HuH-7.5 (cell line): ENCODE measurements at places on chromosomes 2 and 18.

GRCh38 chr2:239143858-239144712, 256.7 kb downstream of the HDAC4 start:
- DNase-seq: peak; percentile 72

DNA sequence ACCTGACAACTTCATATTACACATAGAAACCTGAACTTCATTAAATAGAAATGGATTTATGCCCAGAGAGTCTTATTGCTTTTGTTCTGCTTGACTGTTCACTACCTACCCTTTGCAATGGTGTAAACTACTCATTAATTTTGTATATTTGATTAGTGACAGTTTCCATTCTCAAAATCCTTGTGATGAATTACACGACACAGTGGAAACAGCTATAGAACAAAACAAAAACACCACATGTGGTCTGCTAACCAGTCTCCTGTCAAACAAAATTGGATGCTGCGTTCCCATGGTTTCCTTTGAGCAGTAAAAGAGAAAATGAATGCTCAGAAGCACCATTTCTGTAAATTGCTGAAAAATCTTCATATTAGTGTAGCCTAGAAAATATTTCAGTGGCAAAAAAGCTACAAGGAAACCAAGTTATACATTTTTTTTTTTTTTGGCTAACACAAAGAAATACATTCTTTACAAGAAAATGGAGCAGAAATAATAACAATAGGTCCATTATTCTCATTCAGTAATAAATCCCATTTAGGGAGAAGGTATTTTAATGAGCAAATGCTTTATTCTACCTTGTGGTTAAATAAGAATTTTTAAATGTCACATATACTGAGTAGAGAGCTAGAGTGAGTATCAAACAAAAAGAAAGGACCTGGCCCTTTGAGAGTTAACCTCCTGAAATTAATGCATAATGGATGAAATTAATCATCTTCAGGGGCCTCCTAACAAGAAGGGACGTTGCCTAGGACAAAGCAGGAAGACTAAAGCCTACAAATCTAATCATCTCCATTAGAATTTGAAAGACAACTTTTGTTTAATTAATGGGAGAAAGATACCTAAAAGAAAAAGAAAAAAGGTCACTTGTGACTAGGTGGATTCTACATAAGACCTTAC, 355.1 kb upstream of the ZC3H15 start:
- DNase-seq: no peak

DNA sequence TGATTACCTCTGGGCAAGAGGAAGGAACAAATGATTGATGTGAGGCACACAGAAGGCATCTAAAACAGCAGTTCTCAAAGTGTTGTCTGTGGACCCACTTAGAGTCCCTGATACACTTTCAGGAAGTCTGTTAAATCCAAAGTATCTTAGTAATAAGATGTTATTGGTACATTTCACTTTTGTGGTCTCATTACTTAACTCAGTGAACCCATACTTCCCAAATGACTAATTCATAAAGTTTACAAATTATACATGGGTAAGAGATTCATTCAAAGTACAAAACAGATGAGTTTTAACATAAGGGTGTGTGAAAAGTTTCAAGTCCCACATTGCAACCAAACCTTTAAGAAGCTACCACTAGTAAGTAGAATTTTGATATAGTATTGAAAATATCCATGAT, 440.5 kb downstream of the NUP35 start:
- no peak for DNase-seq

- DNase-seq: no peak
Measured at GRCh38 chr18:22223254-22223964, 54.0 kb downstream of the GATA6 start.

GRCh38 chr2:240528406-240529040, 29.3 kb downstream of the ANKMY1 start:
- DNase-seq: no peak

GRCh38 chr2:40431600-40431955, 20.3 kb downstream of the SLC8A1 start:
- DNase-seq: no peak

- DNase-seq: no peak
Measured at GRCh38 chr2:72141881-72142451, 5.7 kb downstream of the CYP26B1 start.

GRCh38 chr2:191246820-191247380, 1.7 kb downstream of the MYO1B start:
- no peak for DNase-seq

DNA sequence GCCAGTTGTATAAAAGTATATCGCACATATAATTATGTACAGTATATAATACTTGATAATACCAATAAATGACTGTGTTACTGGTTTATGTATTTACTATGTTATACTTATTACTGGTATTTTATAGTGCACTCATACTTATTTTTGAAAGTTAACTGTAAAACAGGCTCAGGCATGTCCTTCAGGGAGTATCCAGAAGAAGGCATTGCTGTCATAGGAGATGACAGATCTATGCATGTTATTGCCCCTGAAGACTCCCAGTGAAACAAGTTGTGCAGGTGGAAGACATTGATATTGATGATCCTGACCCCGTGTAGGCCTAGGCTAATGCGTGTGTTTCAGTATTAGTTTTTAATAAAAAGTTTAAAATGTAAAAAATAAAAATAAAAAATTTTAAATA, 20.3 kb upstream of the ASXL3 start:
- no peak for DNase-seq
